ENCODE measurements at places on chromosomes 11 and 22. TPM values are rescaled to one million over a fixed set of nuclear protein-coding genes. Genes with fewer than 3 reads are reported as not detected.

OR51B5 gene
- total RNA-seq = not detected

TRIM49C gene
- not detected for total RNA-seq

GRCh38 chr11:86396396-86396795 lies 21.7 kb downstream of the CCDC81 start:
- no peak overlapping the region for H3K4me3 ChIP-seq
- H3K4me1 ChIP-seq = no peaks in the 10 kb centered on the region
- H3K27ac ChIP-seq = no peak overlapping the region
- no peaks in the 10 kb centered on the region for H3K27me3 ChIP-seq
- no peaks in the 10 kb centered on the region for H3K36me3 ChIP-seq

GRCh38 chr11:28169816-28170215 lies 61.6 kb downstream of the METTL15 start:
- H3K27ac ChIP-seq = no peak overlapping the region
- no peaks in the 10 kb centered on the region for H3K4me1 ChIP-seq
- DNase-seq = no peak
- no peak overlapping the region for H3K4me3 ChIP-seq
- H3K36me3 ChIP-seq = no peaks in the 10 kb centered on the region

DNA sequence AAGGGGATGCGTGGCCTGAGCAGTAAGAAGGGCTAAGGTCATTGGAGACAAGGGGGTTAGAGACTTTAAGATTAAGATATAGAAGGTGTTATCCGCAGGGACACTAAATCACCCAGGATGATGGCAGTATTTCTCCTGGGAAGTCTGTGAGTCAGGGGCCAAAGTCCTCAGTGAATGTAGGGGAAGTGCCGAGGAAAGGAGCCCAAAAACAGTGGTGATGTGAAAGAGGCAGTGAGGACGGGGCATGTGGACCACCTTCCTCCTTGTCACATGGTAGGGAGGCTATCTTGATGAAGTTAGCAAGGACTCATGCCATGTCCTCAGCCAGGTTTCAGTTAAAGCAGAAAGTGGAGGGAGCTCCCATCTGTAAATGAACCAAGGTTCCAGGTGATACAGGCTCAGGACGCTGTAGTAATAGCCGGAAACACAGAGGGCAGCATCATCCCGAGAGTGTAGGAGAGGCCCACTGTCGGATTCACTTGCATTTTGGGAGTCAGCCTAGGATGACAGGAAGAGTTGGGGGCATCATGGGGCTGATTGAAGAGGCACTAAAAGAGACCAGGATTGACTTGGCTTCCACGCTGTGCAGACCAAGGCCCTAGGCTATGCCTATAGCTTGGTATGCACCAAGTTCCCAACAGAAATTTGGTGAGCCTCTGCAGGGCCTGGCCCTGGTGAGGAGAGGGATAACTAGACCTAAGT lies 33.5 kb downstream of the WEE1 start:
- H3K27me3 ChIP-seq = no peaks in the 10 kb centered on the region
- no peaks in the 10 kb centered on the region for H3K36me3 ChIP-seq
- DNase-seq = no peak
- H3K4me1 ChIP-seq = no peaks in the 10 kb centered on the region
- H3K4me3 ChIP-seq = no peak overlapping the region
